ENCODE measurements at places on chromosomes 7 and 10.

GRCh38 chr10:5071411-5072198, 22.6 kb upstream of the AKR1C3 start:
- peak; percentile 65 for DNase-seq

- no peak for DNase-seq
These were observed 31.7 kb downstream of the ITPRID1 start for GRCh38 chr7:31545549-31545948.

DNA sequence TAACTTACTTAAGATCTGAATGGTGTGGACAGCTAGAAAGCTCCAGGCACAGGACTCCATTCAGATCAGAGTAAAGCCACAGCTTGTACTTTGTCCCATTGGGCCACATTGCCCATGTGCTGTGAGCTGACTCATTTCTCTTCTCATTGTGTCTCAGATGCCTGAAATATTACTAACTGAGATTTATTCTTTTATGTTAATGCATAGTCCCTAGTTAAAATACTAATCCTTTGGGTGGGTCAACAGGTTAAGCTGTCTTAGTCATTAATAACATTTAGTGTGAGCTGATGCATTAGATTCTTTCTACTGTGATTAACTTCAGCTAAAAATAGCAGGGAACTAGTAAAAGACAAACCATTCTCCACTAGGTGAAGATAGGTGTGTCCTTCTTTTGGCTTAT, 104.7 kb upstream of the ARMC3 start:
- peak; percentile 64 for DNase-seq

- no peak for DNase-seq
These were observed 106.6 kb downstream of the POU6F2 start for GRCh38 chr7:39084349-39084748.

- no peak for DNase-seq
These were observed 618.6 kb upstream of the MKI67 start for GRCh38 chr10:128744811-128745305.

- peak; percentile 42 for DNase-seq
These were observed 95.1 kb upstream of the PALS2 start for GRCh38 chr7:24478137-24478655.

All from Calu3 (cell line).